NAMALWA (cell line): ENCODE measurements at places on chromosomes 2 and 18.
A peak's percentile ranks its signal among the peaks of the same experiment; 100 is the strongest.

GRCh38 chr2:70779491-70779890 is 11.0 kb downstream of the FIGLA start:
- DNase-seq, result no peak

DNA sequence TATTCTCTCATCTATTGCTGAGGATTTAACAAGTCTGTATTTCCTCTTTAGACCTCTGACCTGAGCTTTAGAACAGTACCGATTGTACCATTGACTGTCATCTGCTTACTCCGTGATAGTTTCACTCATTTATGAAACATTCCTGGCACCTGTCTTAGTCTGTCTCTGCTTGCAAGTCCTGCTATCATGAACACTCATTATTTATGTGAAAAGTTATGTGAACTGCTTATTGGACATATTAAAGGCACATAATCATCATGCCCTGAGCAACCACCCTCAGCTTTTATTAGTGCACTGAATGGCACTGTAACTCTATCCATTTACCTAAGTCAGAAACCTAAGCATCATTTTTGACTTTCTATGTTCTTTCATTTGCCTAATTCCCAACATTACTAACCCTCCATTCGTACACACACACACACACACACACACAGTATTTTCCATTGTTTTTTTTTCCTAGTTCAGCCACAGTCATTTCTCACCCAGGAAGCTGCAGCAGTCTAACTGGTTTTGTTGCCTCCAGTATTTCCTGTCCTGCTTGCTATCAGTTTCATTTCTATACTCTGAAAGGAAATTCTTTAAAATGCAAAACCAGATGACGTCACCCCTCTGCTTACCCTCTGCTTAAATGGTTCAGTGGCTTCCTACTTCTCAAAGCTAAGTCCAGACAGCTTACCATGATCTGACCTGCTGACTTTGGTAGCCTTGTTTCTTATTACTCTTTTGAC is 146.1 kb downstream of the HAUS1 start:
- DNase-seq, result peak; percentile 96

DNA sequence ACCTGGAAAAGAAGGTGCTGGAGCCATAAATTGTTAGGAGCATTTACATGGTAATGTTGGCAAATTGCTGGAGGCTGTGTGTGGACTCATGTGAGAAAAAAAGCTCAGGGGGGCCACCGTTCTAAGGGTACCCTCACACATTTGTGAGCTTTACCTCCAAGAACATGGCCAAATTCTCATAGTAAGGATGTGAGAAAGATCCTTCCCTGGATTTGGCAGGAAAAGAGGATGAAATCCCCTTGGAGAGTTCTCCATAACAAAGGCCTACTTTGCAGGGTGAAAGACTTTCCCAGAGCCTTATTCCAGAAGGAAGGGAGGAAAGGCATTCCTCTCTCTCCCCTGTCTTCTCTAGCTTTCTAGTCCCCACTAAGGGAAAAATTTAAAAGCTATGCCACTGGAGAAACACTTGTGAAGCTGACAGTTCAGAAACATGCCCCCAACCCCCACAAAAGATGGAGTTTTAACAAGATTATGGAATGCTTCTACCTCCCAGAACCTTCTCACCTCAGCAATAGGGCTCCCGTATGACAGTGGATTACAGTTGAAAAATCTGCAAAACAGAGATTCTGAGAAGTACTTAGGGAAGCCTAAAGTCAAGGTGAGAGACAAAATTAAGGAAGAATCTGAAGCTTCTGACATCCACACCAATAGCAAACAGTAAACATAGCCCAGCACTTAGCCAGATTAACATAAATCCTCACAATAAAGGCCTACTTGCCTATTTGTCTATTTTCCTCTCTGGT is 20.2 kb upstream of the ERMN start:
- DNase-seq, result no peak

DNA sequence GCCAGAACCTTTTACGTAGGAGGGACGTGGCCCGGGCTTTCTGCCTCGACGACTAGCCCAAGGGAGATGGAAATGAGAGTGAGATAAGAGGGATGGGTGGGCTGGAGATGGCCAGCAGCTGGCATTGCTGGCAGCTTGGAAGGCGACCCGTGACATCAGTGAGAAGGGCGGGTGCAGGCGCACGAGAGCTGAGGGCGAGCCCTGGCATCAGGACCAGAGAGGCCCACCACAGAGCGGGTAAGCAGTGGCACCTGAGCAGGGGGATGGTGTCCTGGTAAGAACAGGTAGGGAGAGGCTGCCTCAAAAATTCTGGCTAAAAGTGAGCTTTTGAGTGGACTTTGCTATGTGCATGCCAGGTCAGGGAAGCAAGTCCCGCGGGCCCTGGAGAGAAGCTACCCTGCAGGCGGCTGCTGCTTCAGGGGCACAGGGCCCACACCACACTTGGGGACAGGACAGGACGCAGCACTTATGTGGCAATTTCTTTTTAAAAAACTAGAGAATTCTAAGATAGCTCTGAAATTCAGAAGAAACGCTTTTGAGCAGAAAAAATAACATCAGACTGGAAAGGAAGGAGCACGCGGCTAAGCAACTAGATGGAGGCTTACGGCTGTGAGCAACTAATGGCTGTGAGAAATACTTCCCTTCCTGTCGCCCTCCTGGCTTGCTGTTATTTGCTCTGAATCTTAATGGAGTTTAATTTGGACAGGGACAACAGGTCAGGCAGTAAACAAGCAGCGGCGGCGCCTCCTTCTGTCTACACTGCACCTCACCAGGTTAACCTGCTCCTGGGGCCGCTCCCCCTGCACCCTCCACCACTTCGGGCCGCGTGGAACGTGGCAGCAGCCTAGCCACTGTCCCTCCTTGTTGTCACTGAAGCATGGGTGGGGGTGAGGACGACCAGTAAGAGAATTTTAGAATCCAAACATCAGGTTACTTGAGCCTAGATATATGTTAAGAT is 20.5 kb downstream of the THAP4 start:
- DNase-seq, result no peak

GRCh38 chr18:55247032-55247431 is 287.8 kb upstream of the CCDC68 start:
- no peak for DNase-seq

DNA sequence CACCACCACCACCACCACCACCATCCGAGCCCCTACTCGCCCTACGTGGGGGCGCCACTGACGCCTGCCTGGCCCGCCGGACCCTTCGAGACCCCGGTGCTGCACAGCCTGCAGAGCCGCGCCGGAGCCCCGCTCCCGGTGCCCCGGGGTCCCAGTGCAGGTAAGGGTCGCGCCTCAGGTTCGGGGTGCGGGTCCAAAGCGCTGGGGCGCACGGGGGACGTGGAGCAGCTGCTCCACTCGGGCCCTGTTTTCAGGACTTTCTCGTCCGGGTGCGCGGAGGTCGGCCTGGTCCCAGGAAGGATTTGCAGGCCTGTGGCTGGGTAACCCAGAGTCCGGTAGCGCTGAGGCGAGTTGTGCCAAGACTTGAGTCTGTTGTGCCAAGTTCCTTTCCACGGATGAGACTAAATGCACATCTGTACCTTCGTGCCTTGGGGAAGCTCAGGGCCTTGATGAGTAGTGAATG is 2.8 kb downstream of the GATA6 start:
- no peak for DNase-seq

GRCh38 chr2:42046819-42047487 is 868 bp upstream of the PKDCC start:
- no peak for DNase-seq

DNA sequence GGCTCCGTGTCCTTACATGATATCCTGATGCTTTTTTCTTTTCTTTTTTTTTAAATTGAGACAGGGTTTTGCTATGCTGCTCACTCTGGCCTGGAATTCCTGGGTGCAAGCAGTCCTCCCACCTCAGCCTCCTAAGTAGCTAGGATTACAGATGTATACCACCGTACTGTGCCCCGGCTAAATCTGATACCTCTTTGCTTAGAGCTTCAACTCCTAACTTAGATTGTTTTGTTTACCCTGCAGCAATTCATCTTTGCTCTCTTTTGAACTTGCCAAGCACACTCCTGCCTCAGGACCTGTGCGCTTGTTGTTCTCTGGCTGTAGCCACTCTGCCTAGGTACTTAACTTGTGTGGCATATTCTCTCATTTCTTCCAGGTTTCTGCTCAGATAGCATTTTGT is 24.5 kb downstream of the RAB10 start:
- DNase-seq, result no peak

GRCh38 chr18:76404345-76404831 is 90.7 kb downstream of the ZNF516 start:
- no peak for DNase-seq

- DNase-seq, result no peak
These were observed 42.5 kb upstream of the ACAA2 start for GRCh38 chr18:49855711-49856415.

DNA sequence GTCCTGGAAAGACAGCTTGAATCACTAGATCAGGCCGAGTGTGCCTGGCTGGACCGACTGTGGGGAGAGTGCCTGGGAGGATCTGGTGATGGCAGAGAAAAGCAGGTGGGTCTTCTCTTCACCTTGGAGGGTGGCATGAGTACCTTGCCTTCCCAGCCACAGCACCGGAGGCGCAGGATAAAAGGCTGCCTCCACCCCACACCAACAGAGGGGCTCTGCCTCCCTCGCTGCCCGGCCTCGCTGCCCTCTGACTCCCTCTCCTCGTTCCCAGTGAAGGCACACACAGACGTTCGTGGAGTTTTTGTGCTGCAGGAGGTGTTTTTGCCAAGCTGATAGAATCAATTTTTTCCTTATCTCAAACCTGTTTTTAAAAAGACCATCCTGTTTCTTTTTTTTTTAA is 71.4 kb upstream of the HAAO start:
- DNase-seq, result no peak

DNA sequence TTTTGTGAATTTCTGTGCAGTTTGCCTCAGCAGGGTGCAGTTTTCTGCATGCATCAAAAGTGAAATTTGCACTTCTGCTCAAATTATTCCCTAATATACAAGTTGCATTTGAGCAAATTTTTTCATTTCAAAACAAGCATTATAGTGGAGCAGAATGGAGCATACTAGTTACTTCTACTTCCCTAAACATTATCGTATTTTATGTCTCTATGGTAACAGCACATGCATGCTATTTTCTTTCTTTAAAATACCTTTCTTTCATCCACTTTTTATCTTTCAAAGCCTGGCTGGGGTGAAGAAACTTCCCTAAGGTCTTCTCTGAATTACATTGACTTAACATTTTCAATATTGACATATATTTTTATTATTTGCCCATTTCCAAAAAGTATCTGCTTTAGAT is 11.2 kb downstream of the RHBDD1 start:
- no peak for DNase-seq

- no peak for DNase-seq
These were observed 29.2 kb upstream of the PPP4R1 start for GRCh38 chr18:9643549-9643948.

GRCh38 chr2:12715258-12716031 is 1.3 kb upstream of the TRIB2 start:
- DNase-seq, result peak; percentile 12

GRCh38 chr18:43276491-43276890 is 799 bp downstream of the SYT4 start:
- no peak for DNase-seq

DNA sequence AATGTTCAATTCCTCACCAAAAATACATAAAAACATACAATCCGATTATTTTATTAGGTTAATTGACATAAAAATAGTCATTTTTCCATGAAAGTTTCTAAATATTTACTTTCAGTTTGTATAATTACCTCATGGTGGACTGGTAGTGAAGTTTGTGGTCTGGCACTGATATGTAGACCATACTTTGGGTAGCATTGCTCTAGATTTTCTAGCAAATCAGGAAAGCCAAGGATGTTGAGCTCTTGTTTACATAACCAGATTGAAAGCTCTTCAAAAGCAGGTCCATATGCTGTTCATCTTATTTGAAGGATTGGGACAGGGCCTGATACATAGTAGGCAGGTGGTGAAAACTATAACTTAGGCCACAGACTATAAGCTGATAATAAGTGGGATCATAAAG is 61.8 kb downstream of the COMMD1 start:
- no peak for DNase-seq

DNA sequence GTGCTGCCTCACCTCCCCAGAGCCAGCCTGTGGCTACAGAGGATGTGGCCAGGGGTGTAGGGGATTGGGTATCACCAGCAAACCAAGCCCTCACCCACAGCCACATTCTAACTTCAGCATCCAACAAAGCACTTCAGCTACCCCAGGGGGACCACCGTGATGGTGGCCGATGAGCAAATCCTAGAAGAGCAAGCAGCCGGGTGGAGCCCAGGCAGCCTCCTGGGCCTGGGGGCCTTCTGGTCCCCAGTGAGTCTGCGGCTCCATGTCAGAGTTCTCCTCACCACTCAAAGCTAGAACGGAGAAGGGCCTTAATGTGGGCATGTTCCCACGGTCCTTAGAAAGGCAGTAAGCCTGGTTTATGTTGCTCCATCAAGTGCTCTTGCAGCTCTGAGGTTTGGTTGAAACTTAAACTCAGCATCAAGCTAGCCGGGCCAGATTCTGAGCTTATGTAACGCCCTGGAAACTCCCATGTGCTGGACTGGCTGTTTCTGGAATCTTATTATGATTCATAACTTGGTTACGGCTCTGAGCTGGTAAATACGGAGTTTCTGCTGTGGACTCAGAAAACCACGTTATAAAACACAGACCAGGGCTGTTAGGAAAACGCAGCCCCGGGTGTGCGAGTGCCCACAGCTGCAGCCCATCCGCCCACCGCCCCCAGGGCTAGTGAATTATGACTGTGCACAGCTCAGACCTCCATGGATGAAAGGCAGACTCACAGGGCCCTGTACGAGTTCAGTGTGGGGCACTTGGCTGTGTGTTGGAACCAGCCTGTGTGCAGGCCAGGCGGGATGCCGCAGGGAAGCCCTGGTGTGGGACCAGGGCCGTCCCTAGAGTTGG is 99.8 kb downstream of the SEPTIN10 start:
- DNase-seq, result no peak

- DNase-seq, result no peak
These were observed 397.9 kb upstream of the RGPD4 start for GRCh38 chr2:107428781-107429180.

- no peak for DNase-seq
These were observed 2.0 kb downstream of the TMEM169 start for GRCh38 chr2:216083464-216084281.

DNA sequence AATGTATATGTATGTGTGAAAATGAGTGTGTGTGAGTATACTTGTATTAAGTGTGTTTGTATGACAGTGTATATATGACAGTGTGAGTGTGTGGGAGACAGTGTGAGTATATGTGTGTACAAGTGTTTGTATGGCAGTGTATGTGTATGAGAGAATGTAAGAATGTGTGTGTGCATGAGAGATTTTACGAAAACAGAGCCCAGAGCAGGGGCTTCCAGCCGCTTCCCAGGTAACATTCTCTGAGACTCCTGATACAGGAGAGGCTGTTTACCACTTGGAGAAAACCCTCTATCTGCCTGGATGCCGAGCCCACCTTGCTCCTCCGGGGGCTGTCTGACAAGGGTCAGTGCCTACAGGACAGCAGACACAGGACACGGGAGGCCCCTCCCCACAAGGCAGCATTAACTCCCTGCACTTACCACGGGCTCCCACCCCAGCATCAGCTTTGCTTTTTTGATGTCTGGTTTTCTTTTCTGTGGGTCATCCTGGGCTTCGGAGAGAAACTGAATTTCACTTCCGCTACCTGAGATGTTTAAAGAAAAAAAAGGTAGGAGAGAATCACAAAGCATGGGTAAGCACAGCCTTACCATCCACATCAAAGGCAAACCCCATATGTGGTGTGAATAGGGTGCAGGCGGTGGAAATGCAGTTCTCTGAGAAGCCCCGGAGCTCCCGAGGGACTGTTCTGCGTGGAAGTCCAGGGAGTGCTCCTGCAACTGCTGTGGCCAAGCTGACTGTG is 97.6 kb downstream of the UXS1 start:
- DNase-seq, result no peak
